ENCODE measurements at places on chromosomes 2 and 18.

DNA sequence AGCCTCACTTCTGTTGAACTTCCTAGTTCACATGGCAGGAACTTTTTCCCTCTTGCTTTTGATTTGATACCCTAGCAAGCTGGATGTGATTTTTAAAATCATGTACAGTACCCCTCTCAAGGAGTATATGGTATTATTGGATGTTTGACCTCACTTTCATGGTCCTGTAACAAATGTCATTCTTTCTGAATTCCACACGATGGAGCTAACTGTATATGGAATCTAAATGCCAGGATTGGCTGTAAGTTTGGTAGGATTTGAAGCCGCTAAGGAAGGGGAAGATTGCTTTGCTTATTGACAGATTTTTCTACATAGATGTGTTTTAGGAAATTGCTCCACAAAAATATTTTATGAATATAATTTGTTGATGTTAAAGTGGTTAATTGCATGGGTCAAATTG is 18.3 kb downstream of the MAIP1 start:
- DNase-seq = no peak

DNA sequence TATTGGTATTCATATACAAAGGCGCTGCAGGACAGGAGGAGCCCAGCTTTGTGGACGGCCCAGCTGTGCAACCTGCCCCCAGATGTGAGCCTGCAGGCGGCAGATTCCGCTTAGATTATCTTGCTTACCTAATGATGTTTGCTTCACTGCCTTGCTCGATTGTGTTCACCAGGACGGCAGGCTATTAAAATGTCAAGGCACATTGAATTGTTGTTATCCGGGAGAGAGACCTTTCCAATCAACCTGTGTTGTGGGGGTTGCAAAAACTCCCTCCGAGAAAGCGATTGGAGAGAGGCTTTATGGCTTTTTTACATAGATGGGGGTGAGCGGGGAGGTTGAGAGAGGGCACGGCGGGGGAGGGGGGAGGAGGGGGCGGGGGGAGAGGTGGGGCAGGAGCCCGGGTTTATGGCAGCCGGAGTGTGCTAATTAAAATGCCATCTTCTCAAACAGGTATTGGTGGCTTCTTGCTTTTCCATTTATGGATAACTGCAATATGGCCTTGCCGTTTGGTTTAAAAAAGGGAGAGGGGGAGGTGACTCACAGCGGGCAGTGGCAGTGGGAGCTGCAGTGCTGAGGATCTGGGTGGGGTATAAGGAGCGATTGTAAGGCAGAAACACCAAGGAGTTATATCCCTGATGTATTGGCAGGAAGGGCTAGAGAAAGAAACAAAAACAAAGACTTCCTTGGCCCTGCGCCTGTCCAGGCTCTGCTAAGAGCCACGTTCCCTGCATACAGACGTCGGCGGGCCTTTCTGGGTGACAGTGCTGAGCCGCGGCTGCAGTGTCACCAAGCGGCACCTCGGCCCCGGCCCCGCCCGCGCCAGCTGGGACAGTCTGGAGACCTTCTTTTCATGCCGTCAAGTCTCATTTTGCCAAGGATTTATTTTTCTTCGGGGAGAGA is 97.2 kb downstream of the INSIG2 start:
- peak; percentile 63 for DNase-seq

DNA sequence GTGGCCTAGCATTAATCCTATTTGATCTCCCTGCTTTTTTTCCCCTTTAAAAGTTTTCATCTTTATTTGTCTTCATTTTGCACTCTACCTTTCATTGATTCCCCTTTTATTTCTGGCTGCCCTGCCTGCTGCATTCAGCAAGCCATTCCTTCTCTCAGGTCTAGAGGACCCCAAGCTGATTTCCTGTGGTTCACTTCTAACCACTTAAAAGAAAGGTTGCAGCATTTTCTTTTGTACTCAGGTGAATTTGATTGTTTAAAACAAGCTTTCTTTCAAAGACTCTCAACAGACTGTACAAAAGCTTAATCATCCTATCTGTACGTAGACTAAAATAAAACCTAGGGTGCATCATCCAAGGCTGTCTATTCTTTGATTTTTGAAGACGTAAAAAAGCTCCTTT is 160.3 kb downstream of the CSRNP3 start:
- DNase-seq = no peak

DNA sequence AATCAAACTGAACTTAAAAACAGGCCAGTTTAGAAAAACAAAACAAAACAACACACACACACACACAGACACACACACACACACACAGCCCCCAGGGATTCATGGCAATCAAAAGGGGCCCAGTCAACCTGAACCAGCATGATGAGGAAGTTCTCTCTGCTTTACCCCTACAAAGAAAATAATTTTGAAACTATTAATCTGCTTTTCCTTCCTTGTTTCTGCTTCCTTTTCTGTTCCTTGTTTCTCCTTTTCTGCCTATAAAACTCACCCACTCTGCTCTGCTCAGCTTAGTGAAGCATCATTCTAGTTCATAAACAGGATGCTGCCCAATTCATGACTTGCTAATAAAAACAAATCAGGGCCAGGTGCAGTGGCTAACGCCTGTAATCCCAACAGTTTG is 203.1 kb downstream of the RAB3GAP1 start:
- DNase-seq = no peak

GRCh38 chr2:160984426-160985077 is 175.7 kb upstream of the TANK start:
- no peak for DNase-seq
